Fibroblast of skin of abdomen (primary cell): ENCODE measurements at places on chromosomes 2 and 18.

DNA sequence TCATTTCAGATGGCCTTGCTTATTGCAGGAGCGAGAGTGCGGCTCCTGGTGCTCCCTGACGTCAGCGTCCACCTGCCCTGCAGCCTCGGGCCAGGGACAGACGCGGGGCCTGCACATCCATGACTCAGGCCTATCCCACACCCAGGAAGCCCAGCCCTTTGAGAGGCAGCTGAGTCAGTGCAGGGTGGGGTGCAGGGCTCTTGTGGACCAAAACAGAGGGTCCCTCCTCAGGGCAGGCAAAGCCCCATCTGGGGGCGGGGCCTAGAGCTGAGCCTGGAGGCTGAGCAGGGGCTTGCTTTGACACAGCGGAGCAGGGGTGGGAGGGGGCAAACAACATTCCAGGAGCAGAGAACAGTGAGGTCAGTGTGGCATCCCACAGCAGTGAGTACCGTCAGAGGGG lies 7.7 kb upstream of the ARHGEF4 start:
- no peak for DNase-seq

- no peak for DNase-seq
Measured at GRCh38 chr2:120859814-120860578, 124.3 kb downstream of the GLI2 start.

GRCh38 chr2:227192491-227192890 lies 28.1 kb downstream of the COL4A3 start:
- no peak for DNase-seq

GRCh38 chr2:132542953-132543569 lies 126.5 kb downstream of the GPR39 start:
- no peak for DNase-seq

GRCh38 chr2:156115338-156115737 lies 217.2 kb downstream of the NR4A2 start:
- DNase-seq = peak; percentile 3

GRCh38 chr2:195514365-195514764 lies 142.7 kb upstream of the SLC39A10 start:
- peak; percentile 50 for DNase-seq

DNA sequence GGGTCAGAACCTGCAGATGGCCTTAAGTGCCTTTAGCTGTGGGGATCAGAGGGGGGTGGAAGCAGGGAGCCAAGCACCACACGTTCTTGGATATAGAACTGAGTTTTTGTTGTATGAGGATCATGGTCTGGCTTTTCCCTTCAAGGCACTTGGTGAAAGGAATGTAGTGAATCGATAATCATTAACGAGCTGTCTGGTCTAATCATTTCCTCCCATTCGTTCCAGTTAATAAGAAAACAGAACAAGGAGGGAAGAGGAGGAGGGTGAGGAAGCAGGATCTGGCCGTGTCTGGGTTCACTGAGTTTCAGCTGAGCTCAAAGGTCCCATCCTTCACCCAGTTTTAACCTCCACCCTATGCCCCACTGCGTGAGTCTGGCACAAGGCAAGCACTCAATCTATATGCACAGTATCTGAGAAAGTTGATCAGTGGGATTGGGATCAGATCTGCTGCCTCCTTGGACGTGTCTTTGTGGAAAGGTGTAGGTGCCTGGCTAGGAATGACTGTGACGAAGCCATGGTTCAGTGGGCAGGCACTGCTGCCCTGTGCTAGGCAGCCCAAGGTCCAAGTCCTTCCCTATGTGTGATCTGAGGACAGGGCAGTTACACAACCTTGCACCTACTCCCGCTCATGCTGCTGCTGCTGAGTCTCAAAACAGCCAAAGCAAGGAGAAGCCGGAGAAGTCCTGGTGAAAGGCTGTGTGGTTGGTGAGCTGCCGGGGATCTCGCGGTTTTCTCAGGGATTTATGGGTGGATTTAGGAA lies 54.8 kb downstream of the GALNT14 start:
- no peak for DNase-seq

GRCh38 chr18:49460976-49461601 lies 644 bp upstream of the DYM start:
- no peak for DNase-seq

DNA sequence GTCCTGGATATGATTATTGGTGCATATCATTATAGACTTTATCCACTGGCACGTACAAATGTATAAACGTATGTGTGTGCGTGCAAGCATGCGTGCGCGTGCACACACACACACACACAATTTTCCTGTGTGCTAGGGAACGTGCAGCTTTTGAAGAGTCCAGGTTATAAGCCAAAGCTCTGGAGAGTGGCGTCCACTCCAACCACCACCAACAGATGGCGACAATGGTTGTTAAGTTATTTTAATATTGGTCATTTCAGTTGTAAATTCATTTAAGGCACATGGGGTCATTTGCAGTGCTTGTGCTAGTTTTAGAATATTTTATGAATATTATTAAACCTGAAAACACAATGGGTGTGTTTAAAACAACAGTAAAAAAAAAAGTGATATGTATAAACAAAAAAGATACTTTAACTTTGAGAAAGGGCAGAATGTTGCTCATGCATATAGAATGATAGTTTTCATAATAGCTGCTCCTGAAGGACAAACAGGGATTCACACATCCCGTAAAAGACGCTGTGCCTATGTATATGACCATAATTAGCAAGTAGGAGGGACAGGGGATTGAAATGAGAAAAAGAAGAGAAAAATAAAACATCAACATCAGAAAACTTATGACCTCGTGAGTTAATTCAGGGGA lies 124.2 kb upstream of the ITGB6 start:
- DNase-seq = peak; percentile 54

GRCh38 chr2:164826293-164827243 lies 15.1 kb downstream of the COBLL1 start:
- peak; percentile 37 for DNase-seq

- DNase-seq = no peak
Measured at GRCh38 chr2:212117926-212118325, 420.7 kb downstream of the ERBB4 start.

- DNase-seq = no peak
Measured at GRCh38 chr2:47067788-47068407, 87.2 kb downstream of the STPG4 start.

DNA sequence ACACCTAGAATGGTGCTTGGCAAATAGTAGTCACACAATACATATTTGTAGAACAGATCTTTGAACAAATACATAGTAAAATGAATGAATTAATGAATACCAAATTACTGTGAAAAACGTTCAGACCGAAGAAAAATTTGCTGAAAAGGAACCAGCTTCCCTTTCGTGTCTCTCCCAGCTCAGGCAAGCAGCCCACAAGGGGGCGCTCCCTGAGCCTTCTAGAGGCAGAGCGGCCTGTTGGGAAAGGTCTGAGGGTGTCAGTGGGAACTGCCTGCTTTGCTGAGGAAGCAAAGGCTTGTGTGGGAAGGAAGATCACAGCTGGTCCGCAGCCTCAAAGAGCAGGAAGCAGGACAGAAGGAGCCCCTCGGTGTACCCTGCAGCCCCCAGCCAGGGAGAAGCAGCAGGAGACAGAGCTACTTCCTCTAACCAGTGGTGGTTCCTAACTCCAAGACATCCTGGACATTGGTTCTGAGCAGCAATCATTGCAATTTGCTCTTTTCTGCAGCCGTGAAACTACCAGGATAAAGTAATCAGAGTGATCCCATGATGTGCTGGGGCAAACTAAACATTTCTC lies 231.1 kb downstream of the ANKRD30B start:
- peak; percentile 26 for DNase-seq

- no peak for DNase-seq
Measured at GRCh38 chr2:120564213-120565094, 171.2 kb upstream of the GLI2 start.

GRCh38 chr18:60732143-60732542 lies 359.6 kb upstream of the MC4R start:
- peak; percentile 6 for DNase-seq

- DNase-seq = no peak
Measured at GRCh38 chr2:118902266-118903028, 39.5 kb upstream of the MARCO start.

- DNase-seq = no peak
Measured at GRCh38 chr2:233822781-233823730, 31.3 kb downstream of the HJURP start.

DNA sequence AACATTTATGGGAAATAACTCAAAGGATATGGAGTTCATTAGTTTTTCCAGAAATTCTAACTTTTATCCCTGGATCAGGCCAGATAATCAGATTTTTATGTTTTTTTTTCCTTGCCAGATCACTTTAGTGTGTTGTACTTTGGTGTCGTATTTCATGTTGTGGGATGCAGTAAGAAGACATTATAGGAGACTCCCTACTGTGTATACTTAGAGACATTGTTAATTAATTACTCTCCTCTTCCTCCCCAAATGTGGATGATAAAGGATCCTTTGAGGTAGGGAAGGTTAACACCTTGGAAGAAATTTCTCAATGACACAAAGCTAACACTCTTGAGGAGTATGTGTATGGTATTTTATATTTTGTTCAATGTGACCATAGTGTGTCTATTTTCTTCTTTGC lies 120.5 kb downstream of the LYPD6B start:
- DNase-seq = no peak

DNA sequence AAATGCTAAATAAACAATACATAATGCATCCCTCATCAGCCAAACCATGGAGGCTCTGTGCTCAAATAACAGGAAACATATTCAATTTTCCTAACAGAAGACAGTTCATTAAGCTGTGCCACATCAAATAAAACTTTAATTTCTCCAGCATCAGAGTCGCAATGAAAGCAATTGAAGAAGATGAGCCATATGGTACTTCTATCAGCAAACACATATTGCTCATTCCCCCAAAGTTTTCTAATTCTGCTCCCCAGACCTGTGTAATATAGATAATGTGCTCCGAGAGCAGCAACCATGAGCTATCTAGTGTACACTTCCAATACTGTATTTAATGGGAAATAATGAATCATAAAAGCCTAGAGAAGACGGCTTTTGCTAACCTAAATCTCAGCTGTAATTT lies 263.2 kb downstream of the MEIS1 start:
- no peak for DNase-seq
